ENCODE measurements at places on chromosomes 2 and 18. TPM values are rescaled to one million over a fixed set of nuclear protein-coding genes. Genes with fewer than 3 reads are reported as not detected.

The PLCL1 gene
- 0.83 TPM for total RNA-seq

The CCDC148 gene
- total RNA-seq = 1.0 TPM

The SERPINB13 gene
- total RNA-seq = not detected

The ALKAL2 gene
- total RNA-seq = 0.17 TPM

The CKAP2L gene
- 0.26 TPM for total RNA-seq

The HDAC4 gene
- total RNA-seq = 12.1 TPM

The SLC16A14 gene
- 5.6 TPM for total RNA-seq

The SERPINB4 gene
- total RNA-seq = not detected

The TTC32 gene
- 5.6 TPM for total RNA-seq

The UGT1A10 gene
- not detected for total RNA-seq

The METTL21A gene
- 9.4 TPM for total RNA-seq

The EMILIN2 gene
- total RNA-seq = 18.0 TPM

The AMER3 gene
- total RNA-seq = not detected

The DHRS9 gene
- not detected for total RNA-seq

The STARD7 gene
- 121 TPM for total RNA-seq

The GKN2 gene
- not detected for total RNA-seq

The MC4R gene
- total RNA-seq = not detected

The MAP3K19 gene
- total RNA-seq = not detected

The PRKAG3 gene
- total RNA-seq = 0.26 TPM

The GALM gene
- 39.5 TPM for total RNA-seq

The MSTN gene
- 0.26 TPM for total RNA-seq

The CRYBA2 gene
- not detected for total RNA-seq

The DOCK10 gene
- total RNA-seq = 26.3 TPM

The CYP26B1 gene
- 0.51 TPM for total RNA-seq

The RSAD2 gene
- total RNA-seq = 1.7 TPM

The DYNC1I2 gene
- 109 TPM for total RNA-seq

The LRRFIP1 gene
- 58.1 TPM for total RNA-seq

The RABL2A gene
- 6.9 TPM for total RNA-seq

The CAPN10 gene
- 17.2 TPM for total RNA-seq
